ENCODE measurements at places on chromosomes 13 and 19.

GRCh38 chr13:26680572-26680971 is 80.0 kb downstream of the GPR12 start:
- DNase-seq, result no peak

DNA sequence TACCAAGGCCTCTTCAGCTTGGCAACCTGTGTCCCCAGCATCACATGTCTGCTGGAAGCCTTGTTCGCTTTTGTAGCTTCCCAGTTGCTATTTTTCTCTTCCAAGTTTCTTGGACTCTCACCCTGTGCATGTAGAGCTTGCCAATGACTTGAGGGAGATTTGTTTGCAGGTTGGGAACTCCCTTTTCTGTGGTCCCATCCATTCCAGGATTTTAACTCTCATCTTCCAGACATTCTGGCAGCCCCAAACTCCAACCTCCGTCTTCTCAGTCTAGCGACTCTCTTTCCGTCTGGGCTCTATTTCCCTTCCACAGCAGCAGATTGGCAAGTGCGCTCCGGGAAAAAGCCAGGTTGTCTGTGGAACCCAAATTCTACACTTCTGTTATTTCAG is 9.0 kb downstream of the PLAUR start:
- DNase-seq, result no peak

- no peak for DNase-seq
Observed at GRCh38 chr13:80161219-80161618, 179.7 kb downstream of the SPRY2 start.

DNA sequence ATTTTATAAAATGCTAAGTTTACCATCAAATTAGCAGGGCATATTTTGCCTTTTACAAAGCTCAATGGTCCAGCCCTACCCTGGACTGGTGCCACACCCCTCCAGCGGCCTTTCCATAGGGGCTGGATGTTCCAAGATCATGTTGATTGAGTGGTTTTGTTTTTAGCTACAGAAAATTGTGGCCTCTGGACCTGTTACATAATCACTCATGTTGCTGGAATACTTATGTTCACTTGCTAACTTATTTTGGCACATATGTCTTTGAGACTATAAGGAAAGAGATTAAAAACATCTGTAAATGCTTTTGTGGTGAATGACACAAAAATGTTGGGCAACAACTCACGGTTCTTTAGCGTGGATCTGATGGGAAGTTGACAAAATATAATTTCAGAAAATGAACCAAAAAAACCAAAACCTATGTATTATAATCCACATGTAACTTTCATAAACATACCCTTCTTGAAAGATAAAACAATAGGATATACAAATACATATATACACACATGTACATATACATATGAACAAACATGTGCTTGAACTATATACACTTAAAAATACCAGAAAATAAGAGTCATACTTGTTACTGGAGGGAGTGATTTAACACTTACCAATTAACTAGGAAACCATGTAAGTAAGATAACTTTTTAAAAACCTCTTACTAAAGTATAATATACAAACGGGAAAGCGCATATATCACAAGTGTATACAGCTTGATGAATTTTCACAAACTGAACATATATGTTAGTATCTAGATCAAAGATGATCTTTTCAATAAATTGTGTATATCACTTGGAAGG is 46.6 kb upstream of the SLC15A1 start:
- no peak for DNase-seq

DNA sequence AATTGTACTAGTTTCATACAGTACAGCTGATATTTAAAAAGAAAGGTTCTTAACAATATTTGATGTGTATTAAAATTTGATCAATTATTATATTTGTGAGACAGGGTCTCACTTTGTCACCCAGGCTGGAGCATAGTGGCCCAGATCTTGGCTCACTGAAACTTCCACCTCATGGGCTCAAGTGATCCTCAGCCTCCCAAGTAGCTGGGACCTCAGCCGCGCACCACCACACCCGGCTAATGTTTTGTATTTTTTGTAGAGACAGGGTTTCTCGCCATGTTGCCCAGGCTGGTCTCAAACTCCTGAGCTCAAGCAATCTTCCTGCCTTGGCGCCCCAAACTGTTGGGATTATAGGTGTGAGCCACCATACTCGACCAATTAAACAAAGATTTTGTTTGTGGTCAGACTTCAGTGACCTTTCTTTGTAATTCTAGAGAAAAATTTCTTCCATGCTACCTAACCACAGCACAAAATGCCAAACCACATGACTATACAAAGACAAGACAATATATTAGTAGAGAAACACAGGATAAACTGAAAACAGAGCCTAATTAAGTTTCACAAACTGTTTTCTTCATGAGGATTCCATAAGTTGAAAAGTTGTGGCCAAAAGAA is 59.6 kb downstream of the RBM26 start:
- no peak for DNase-seq

DNA sequence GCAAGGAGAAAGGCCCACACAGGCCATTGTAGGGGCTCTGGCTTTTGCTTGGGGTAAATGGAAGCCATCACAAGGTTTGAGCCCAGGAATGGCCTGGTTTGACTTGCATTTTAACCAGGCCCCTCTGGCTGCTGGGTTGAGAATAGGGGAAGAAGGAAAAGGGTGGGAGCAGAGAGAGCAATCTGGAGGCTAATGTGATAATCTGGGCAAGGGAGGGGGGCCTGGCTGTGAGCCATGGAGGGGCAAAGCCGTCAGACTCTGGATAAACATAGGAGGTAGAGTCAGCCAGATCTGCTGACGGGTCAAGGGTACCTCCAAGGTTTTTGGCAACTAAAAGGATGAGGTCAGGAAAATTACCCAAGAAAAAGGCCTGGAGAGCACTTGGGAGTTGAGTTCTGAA is 41.6 kb downstream of the RFX2 start:
- no peak for DNase-seq

DNA sequence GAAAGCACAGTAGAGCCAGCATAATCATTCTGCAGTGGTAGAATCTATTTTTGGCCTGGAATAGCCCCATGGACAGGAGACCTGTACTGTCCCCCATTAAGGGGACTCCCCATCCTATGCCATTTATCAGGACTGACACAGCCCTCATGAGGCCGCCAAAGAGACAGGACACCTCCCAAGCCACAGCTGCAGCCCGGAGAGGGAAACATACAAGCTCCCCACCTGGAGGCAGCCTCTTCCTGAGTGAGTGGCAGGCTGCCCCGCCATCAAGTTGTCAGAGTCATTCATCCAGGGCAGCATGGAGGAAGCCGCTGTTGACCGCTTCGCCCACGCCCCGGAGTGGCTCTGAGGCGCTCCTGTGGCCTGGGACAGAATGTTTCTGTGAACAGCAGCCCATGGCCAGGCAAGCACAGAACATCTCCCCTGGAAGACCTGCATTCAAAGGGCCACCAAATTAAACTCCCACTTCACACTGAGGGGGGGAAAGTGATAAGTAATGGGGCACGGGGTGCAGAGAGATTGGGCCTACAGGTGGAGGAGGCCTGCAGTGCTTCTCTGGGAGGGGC is 111.3 kb downstream of the ZDHHC20 start:
- no peak for DNase-seq

- DNase-seq, result no peak
Observed at GRCh38 chr13:72368031-72368430, 359.4 kb downstream of the MZT1 start.

DNA sequence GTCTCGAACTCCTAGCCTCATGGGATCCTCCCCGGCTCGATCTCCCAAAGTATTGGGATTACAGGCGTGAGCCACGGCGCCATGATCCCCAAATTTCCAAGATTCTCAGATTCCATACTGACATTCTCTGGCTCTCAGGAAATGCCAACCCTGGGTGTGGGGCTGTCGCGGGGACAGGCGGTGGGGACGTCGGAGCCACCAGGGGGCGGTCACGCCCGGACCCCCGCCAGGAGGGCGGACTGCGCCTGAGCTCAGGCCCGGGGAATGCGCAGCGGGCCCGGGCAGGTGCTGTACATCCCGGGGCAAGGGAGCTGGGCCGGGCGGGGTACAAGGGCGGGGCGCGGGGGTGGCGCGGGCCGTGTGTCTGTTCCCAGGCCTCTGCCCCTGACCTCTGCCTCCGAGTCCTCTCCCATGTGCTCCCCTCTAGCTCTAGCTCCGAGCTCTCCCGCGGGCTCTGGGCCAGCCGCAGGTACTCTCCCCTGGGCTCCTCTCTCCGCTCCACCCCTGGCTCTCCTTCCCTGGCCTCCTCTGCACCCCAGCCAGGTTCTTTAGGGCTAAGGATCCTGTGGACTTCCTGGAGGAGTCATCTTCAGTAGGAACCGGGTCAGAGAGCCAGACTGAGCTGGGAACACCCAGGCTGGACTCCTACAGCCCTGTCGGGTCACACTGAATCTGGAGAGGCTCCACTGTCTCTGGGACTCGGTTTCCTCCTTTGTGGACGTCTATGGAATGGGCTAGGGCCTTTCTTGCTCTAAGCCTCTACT is 2.4 kb downstream of the PPP1R13L start:
- DNase-seq, result peak; percentile 81

GRCh38 chr13:27266917-27267316 is 3.7 kb upstream of the RASL11A start:
- DNase-seq, result no peak

GRCh38 chr13:35499676-35500075 is 23.2 kb upstream of the MAB21L1 start:
- DNase-seq, result peak; percentile 66

GRCh38 chr19:46221981-46222610 is 7.4 kb upstream of the IGFL1 start:
- DNase-seq, result no peak

- DNase-seq, result no peak
Observed at GRCh38 chr19:48714759-48715675, 4.5 kb downstream of the MAMSTR start.

- no peak for DNase-seq
Observed at GRCh38 chr19:58261600-58261967, 17.2 kb upstream of the ZNF8 start.

DNA sequence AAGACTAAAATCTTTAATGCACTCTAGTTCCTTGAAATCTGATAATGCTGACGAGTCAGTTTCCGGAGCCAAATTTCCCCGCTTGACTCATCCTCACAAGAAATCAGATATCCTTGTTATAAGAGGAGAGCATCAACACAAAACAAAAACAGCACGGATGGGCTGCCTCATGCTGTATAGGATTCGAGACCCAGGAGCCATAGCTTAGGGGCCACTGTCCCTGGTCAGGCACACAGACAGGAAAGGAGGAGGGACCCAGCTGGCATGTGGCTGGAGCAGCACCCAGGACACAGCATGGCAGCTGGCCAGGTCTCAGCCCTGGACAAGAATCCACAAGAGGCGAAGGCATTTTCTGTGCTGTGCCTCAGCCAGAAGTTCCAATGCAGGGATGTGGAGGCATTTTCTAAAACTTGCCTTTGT is 110.2 kb upstream of the SPATA13 start:
- DNase-seq, result no peak

DNA sequence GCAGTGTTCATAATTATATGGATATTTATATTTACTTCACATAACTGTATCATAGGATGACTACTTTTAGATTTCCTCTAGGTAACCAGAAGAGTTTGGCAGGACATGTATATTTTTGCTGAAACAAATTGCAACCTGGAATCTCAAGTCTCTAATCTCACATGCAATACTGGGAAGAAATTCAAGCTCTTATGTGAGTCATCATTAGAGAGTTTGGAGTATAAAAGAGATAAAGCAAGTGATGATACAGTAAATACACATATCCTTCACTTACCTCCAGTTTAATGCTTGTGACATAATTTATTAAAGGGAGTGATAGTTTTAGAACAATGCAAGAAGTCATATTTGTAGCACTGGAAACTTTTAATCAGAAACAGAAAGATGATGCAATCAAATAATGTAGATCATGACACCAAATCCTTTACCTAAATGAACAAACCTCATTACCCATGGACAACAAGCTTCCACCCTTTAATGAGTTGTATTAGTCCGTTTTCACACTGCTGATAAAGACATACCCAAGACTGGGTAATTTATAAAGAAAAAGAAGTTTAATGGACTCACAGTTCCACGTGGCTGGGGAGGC is 15.8 kb upstream of the OR7A17 start:
- no peak for DNase-seq

GRCh38 chr13:39612023-39612637 is 9.1 kb upstream of the LHFPL6 start:
- peak; percentile 82 for DNase-seq

DNA sequence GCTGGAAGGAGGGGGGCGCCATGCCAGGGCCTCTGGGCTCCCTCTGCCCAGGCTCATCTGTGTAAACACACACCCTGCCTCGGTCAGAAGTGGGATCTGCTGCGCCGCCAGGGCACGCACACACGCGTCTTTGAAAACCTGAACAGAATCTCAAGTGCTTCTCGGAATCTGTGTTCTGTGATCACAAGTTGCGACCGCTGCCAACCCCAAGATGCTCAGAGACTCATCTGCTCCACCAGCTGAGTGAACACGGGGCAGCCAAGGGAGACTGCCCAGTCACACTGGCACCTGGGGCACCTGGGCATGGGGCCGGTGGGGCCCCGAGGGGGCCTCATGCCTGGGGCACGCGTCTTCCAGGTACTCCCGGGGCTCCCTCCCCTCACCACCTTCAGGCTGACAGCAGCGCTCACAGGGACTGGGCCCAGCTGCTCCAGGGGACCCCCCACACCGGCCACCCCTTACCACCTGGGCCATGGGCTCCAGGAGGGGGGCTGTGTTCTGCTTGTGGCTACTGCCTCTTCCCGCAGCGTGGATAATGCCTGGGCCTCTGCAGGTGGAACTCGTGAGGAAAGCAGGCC is 59.0 kb downstream of the KLF2 start:
- DNase-seq, result no peak

DNA sequence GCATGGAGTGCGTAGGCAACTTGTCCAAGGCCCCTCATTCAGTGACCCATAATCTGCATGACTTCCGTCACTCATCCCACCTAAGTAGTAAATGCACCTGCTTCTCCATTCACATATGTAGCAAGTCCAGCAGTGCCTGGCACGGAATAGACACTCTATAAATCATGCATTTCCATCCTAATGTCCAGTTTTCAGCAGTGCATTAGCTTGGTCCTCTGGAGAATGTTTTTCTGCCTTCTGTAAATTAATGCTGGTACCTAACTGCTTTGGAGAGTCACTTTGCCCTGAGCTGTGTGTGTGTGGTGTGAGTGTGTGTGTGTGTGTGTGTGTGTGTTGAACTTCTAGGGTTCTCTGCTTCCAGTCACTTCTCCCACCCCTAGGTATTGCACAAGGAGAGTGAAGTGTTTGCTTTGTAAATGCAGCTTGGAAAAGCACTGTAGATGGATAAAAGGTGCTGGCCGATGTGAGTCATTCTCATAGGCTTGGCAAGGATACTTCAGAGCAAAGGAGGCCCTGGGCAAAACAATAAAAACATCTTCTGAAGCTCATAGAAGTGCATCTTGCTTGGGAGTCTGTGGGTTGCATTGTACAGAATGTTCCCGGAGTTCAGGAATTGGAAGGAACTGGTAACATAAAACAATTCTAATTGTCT is 181.8 kb downstream of the KATNAL1 start:
- no peak for DNase-seq
